ENCODE measurements at places on chromosomes 16 and 17.

GRCh38 chr16:87963400-87963799, 12.2 kb downstream of the BANP start:
- peak; percentile 48 for DNase-seq

GRCh38 chr16:10606607-10607006, 26.2 kb upstream of the EMP2 start:
- no peak for DNase-seq

DNA sequence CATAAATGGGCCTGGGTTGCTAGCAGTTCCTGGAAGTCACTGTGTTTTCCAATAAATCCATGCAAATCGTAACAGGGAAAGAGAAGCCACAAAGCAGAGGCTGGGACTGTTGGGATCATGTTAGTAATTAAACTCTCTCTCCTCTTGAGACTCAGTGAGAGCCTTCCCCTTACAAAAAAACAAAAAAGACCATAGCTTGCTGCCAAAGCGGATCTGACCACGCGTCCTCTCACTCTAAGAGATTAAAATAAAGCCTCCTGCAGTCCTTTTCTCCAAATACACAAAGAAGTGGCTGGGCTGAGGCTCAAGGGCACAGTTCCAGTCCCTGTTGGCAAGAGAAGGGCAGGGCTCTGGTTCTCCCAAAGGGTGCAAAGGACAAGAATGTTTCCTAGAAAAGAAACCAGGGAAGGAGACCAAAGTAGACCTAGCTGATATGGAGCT, 38.5 kb downstream of the PIGL start:
- no peak for DNase-seq

- no peak for DNase-seq
Measured at GRCh38 chr16:88901718-88902337, 35.4 kb upstream of the PABPN1L start.

- no peak for DNase-seq
Measured at GRCh38 chr17:19418251-19418992, 7.4 kb downstream of the RNF112 start.

DNA sequence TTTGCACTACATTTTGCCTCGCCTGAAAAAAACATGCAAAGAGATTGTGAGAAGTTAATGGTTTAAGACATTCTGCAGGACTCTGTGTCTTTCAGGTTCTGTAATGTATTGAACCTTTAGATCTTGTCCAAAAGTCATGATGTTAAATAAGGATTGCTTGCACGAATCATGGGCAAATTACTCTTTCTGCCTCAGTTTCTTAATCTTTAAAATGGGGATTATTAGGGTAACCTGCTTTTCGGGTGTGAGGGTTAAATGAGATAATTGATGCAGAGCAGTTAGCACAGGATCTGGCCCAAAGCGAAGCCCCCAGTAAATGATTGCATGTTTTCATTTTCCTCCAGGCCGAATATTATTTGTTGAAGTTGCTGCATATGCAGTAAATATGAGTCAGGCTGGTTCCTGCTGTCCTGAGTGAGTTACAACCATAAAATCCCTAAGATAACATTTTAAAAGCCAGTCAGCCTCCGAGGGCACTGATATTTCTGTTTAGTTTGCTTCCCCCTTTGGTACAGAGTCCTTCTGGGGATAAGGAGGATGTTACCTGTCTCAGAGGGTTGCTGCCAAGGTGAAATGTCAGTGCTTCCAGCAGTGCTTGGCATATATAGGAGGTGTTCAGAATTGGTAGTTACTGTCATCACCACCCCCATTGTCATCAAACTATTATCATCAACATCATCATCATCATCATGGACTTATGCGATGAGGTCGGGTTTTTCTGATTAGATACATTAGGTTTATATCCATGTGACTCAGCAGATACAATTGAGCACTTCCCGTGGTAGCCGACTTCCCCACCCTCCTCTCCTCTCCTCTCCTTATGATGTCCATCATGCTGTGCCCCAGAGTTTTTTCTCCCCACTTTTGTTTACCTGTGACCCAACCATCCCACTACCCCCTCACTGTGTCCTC, 20.6 kb upstream of the ARHGAP17 start:
- DNase-seq: no peak

DNA sequence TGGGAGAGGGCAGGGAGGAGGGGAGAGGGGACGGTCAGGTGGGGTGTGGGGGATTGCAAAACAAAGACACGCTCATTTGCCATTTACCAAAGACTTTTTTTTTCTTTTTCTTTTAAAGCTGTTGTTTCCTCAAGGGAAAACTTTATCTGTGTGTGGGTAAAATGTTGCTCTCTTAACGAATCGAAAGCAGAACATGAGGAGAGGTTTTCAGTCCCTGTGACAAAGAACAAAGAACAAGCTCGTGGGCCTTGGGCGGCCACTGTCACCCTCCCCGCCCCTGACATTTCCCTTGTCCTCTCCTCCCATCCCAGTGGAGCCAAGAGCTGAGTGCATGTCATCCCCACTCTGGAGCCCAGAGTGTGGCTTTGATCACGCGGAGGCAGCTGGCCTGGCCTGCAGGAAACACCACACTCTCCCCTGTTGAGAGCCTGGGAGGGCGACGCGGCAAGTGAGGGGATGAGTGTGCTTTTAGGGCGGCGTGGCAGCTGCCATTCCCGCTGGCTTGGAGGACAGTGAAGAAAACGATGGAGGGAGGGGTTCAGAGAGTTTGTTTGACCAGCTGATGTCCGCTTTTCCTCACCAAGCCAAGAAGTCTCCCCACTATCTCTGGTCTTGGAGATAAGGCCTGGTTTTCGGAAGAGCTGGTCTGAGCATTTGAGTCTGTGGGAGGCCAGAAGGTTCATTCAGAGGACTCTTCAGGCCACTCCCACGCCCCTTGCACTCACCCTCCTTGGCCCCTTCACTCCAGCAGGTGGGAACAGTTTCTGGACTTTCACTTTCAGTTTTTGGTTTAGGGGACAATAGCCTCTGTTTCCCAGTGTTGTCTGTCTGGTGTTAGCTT, 11.4 kb downstream of the CCR7 start:
- DNase-seq: no peak

- no peak for DNase-seq
Measured at GRCh38 chr16:58110571-58111301, 18.4 kb downstream of the CFAP20 start.

GRCh38 chr16:25228372-25228771, 11.6 kb downstream of the AQP8 start:
- DNase-seq: no peak

- DNase-seq: peak; percentile 5
Measured at GRCh38 chr17:62807812-62808575, at the start of gene MARCHF10. MARCHF10 (minus strand) TSS chr17:62808314; CDS start chr17:62801735, 6,579 bp downstream.

GRCh38 chr17:57747221-57748017, 2.3 kb upstream of the CCDC182 start:
- no peak for DNase-seq

Measured in activated gamma-delta T cell treated with anti-CD3 and anti-CD28 coated beads, Interleukin-2, amount 50 U/mL, for 16 hours (primary cell).